ENCODE measurements at places on chromosomes 1 and 21. TPM values are rescaled to one million over a fixed set of nuclear protein-coding genes. Genes with fewer than 3 reads are reported as not detected.

GRCh38 chr1:192639607-192640368 is 3.8 kb downstream of the RGS13 start:
- no peak for DNase-seq

- peak; percentile 84 for DNase-seq
Observed at GRCh38 chr1:1122078-1122811, 6.4 kb upstream of the C1orf159 start.

DNA sequence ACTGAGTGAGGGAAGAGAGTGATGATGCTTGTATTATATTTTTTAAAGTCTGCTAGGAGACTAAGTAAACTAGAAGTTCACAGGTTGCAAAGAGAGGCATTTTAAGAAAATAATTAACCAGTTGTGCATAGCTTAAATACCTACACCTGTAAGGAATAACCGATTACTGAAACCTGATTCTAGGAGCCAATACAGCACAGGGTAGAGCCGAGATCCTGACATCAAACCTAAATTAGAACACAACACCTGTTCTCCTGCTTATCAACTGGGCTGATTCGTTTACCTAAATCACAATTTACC is 54.8 kb downstream of the EPRS1 start:
- no peak for DNase-seq

DNA sequence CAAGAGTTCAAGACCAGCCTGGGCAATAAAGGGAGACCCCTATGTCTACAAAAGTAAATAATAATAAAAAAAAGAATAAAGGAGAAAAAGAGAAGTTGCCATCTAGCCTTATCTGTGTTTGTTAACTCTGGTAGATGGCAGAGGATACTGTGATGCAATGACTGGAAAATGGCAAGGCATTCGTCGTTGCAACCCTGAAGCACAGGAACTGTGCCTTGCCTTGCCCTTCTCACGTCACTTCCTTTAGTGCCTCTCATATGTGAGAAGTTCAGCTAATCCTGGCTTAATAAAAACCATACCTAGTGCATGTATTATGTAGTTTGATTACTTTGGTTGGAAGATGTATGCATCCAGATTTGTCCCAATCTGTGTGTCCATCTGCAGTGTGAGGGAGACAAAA is 25.8 kb upstream of the PIGC start:
- DNase-seq = no peak

DNA sequence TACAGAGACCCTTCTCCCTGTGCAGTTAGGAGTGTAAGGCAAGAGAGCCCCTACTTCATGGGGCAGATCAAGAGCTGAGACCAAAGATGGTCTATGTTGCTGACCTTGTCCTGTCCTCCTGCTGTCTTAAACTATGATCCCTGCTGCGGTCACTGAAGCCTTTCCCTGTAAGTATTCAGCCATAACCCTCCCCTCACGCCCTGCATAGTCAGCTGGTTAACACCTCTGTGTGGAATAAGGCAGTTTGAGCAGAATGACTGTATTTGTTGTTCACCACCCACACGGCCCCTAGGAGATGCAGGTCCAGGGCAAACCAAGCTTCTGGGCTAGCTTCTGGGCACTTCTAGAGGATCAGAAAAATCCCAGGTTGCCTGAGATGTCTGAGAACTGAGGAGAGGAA is 356 bp downstream of the TSPAN1 start:
- no peak for DNase-seq

DNA sequence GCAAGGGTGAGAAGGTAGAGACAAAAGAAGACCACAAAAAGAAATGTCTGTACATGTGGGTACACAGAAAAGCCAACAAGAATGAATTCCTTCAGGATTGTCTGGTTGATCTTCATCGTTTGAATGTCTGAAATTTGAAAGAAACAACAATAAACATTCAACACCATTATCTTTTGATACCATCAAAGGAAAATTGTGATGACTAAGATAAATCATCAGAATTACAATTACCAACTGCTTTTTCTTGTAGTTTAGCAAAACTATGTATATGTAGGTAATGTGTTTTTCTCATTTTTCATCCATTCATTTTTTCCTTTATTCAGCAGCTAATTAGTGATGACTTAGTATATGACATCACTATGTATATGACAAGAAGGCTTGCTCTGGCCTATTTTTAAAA is at the start of gene OR10X1:
TSS of gene OR10X1 (minus strand) at position 167 of the 400 bp plus-strand sequence. CDS start at position 167, 0 bp downstream.
- no peak for DNase-seq

DNA sequence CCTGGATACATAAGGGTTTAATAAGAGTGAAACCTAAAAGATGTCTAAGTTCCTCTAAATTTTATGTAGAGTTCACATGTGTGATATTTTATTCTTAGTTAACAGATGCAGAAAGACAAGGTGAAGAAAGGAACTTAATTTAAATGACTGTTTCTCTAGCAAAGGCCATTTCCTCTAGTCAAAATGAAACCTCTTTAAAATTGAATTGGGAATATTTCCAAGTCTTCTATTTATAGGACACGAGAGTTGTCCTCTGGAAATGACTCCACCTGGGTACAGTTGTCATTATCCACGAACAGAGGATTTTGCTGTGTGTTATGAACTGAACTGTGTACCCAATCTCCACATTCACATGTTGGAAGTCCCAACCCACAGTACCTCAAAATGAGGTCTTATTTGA is 64.5 kb upstream of the KCNK1 start:
- no peak for DNase-seq

- no peak for DNase-seq
Observed at GRCh38 chr1:151963288-151963687, 30.4 kb downstream of the S100A10 start.

- DNase-seq = no peak
Observed at GRCh38 chr1:14003552-14003951, 303.6 kb downstream of the PRDM2 start.

DNA sequence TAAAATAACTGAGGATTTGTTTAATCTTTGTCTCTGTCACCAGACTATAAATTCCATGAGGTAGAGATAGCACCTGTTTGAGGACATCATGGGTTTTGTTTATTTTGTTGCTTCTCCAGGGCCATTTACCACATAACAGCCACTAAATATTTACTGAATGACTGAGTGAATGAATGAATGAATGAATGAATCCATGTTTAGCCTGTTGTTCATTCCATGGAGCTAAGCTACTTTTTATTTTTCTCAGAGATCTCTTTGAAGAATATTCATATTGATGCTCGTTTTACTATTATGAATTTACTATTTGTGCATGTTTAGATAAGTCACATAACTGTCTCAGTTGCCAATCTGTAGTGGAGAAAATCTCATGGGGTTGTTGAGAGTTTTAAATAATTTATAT is 17.7 kb downstream of the LRRC8B start:
- no peak for DNase-seq

DNA sequence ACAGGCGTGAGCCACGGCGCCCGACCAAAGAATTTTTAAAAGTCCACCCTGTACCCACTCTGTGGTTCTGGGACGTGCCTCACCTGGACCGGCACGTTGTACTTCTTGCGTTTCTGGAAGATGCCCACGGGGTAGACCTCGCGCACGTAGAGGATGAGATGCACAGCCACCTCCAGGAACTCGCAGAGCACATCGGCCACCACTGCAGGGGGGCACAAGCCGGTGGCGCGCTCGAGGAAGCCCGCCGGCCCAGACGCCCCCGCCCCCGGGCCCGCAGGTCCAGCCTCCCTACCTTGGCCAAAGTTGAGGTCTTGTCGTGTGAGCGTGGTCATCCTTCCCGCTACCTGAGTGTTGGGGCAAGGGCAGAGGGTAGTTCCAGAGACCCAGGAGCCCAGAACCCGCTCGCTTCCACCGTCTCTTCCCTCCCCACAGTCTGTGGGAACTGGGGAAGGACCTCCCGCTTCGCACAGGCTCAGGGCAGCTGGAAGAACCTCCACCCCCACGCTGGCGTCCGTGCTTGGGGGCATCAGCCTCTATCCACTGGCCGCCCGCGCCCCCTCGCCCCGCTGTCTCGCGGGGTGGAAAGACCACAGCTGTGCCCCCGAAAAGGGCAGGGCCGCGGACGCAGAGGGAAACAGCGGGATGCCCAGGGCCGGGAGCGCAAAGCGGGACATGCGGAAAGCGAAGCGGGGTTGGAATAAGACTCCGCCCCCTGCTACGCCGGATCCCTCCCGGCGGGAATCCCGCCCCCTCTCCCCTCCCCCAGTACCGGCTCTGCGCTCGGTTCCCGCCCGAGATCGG is 478 bp downstream of the MAD2L2 start:
- no peak for DNase-seq

DNA sequence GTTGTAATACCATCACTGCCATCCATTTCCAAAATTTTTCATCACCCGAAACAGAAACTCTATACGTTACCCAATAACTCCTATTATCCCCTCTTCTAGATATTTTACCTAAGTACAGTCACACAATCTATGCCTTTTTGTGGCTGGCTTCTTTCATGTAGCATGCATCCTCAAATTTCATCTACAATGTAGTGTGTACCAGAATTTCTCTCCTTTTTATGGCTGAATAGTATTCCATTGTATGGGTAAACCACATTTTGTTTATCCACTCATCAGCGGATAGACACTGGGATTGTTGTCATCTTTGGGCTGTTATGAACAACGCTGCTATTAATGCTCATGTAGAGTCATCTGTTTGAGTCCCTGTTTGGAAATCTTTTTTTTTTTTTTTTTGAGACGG is 21.2 kb downstream of the KIAA2013 start:
- DNase-seq = no peak

DNA sequence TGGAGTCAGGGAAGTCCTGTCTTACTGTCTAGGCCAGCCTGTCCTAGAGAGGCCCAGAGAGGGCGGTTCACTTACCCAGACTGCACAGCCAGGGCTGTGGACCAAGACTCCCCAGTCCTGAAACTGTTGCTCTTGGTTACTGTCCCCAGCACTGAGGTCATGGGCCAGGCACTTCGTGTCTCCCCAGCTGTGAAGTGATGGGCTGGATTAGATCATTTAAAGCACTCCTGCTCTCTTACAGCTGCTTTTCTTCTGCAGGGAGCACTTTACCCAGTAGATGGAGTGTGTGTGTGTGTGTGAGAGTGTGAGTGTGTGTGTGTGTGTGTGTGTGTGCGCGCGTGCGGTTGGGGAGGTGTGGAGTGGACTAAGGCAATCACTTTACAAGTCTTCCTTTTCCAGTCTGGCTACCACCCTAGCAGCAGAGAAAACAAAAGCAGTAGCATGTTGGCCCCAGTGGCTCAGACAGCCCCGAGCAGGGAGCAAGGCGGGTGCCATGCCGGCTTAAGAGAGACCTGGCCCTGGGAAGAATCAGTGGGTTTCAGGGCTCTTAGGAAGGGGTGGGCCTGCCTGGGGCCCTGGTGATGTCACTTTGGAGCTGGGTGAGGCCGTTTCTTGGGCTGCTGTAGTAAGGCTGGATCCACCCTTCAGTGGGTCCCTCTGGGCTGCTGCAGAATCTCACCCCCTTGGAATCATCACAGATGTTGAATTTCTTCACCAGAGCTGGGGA is 2.4 kb downstream of the SPSB1 start:
- DNase-seq = peak; percentile 44

GRCh38 chr1:177206831-177207355 is 36.1 kb downstream of the BRINP2 start:
- no peak for DNase-seq

DNA sequence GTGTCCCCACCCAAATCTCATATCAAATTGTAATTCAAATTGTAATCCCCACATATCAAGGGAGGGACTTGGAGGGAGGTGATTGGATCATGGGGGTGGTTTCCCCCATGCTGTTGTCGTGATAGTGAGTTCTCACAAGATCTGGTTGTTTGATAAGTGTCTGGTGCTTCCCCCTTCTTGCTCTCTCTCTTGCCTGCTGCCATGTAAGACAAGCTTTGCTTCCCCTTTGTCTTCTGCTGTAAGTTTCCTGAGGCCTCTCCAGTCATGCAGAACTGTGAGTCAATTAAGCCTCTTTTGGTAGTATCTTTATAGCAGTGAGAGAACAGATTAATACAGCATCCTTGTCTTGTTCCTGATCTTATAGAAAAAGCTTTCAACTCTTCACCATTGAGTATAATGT is 6.5 kb upstream of the LRRC39 start:
- no peak for DNase-seq

- DNase-seq = peak; percentile 31
Observed at GRCh38 chr1:91790392-91790791, 95.6 kb downstream of the TGFBR3 start.

GRCh38 chr1:30194046-30194619 is 529.3 kb downstream of the MATN1 start:
- no peak for DNase-seq

- DNase-seq = peak; percentile 46
Observed at GRCh38 chr1:155003227-155003765, 694 bp downstream of the ZBTB7B start.

Gene SPRR2B
- not detected for total RNA-seq

Gene C8A
- not detected for total RNA-seq

Gene CA6
- not detected for total RNA-seq

Gene ATF3
- 62.2 TPM for total RNA-seq

Gene ARMH1
- total RNA-seq = 5.0 TPM

Gene PWP2
- total RNA-seq = 28.5 TPM

Gene CASZ1
- 83.0 TPM for total RNA-seq

Gene AQP10
- total RNA-seq = not detected

Gene OR2L13
- 0.20 TPM for total RNA-seq

Gene SMPDL3B
- 0.24 TPM for total RNA-seq

Gene CDC14A
- total RNA-seq = 60.1 TPM

Data from natural killer cell (primary cell).